ENCODE measurements at places on chromosomes 7 and 10.

DNA sequence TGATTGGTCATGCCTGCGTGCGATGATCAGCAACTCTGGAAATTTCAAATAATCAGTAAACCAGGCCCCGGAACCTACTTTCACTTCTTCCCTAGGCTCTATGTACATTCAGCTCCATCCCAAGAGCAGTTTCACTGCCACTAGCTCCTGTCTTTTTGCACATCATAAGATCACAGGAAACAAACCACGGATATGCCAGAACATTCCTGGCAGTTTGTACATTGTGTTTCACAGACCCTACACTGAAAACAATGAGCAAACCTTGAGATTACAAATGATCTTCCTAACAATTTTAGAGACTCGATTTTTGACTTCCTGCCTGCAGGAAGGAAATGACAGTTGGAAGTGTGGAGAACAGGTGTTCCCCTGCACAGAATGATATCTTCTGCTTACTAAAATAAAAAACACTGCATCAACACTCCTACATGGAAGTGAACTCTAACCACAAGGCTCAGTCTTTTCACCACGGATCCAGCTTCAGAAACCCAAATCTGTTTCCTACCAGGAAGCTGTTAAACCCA lies 7.6 kb upstream of the TMEM236 start:
- DNase-seq, result no peak

- DNase-seq, result peak; percentile 35
Observed at GRCh38 chr10:28331066-28331465, 28.2 kb upstream of the MPP7 start.

GRCh38 chr10:391847-392704 lies 256.8 kb downstream of the ZMYND11 start:
- no peak for DNase-seq

DNA sequence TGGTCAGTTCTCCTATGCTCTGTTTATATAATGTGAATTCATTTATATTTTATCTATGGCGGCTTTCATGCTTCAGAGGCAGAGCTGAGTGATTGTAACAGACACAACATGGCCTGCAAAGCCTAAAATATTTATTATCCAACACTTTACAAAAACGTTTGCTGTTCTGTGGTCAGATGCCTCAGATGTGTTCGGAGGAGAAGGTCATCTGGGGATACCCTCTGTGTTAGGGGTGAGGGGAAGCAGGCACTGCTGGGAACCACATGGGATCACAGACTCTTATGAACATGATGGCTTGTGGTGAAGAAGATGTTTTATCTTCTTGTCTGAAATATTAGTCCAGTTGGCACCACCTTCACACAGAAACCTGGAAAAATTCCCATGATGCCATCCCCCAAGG lies 203.4 kb downstream of the PHTF2 start:
- DNase-seq, result no peak
